Left colon (tissue), 2 donors: ENCODE measurements at places on chromosomes 2 and 18. TPM values are rescaled to one million over a fixed set of nuclear protein-coding genes. Genes with fewer than 3 reads are reported as not detected.
A peak's percentile ranks its signal among the peaks of the same experiment; 100 is the strongest.

The CD207 gene
- 0.22 TPM for total RNA-seq

The SLC16A14 gene
- 2.5 TPM for total RNA-seq

The FOXI3 gene
- not detected for total RNA-seq

The RMND5A gene
- 64.0 TPM for total RNA-seq

The NHEJ1 gene
- total RNA-seq, result 56.1 TPM

GRCh38 chr2:219513787-219514186, 495 bp upstream of the ASIC4 start:
- no peak for DNase-seq

DNA sequence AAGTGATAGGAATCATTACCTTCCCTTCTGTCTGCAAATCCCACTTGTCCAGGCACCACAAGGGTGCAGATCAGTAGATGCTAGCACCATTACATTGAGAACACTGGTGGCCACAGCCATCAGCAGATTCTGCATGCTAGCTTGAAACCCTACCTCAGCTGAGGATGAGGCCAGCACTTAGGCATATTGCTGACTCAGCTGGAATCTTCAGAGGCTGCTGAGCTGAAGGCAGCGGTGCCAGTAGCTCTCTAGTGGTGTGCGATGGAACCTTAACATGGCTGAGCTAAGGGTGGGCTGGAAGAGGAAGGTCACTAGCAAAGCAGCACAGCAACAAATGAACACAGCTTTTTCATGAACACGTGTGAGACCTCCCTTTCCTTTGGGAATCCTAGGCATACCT, 19.0 kb upstream of the CPO start:
- no peak for DNase-seq

DNA sequence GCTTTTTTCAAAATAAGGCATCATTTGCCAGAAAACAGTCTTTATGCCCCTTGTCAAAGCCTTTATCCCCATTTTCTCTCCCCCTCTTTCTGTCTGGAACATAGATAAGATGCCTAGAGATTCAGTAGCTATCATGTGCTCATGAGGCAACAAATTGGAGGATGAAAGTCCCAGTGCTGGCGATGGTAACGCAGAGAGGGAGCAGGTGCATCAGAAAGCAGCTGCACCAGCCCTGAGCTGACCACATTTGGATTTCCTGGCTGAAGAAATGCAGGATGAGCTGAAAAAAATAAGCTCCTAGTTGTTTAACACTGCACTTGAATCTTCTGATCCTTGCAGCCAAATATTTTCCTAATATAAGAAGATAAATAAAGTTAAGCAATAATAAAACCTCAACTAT, 48.0 kb downstream of the LOXHD1 start:
- DNase-seq, result no peak

DNA sequence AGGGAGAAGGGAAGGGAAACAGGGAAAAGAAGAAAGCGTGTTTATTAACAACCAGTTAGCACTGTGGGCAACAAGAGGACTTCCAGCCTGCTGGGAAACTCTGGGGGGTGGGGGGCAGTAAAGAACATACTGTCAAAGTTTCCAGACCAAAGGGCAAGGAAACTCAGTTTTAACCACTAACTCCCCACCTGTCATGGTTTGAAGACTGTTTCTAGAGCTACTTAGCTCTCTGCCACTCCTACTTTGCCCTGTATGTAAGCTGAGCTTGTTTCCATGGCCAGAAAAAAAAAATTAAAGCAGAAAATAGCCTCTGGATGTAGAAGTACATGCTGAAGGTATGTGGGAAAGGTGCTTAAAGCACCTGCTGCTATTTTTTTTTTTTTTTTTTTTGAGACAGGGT, 11.0 kb upstream of the PTPN2 start:
- no peak for DNase-seq

GRCh38 chr2:62369541-62370202, 136.3 kb downstream of the TMEM17 start:
- no peak for DNase-seq

- peak; percentile 42 for DNase-seq
Observed at GRCh38 chr18:23033056-23033455, 99.9 kb downstream of the RBBP8 start.

- DNase-seq, result peak; percentile 60
Observed at GRCh38 chr2:96916646-96917543, 47.0 kb upstream of the SEMA4C start.

DNA sequence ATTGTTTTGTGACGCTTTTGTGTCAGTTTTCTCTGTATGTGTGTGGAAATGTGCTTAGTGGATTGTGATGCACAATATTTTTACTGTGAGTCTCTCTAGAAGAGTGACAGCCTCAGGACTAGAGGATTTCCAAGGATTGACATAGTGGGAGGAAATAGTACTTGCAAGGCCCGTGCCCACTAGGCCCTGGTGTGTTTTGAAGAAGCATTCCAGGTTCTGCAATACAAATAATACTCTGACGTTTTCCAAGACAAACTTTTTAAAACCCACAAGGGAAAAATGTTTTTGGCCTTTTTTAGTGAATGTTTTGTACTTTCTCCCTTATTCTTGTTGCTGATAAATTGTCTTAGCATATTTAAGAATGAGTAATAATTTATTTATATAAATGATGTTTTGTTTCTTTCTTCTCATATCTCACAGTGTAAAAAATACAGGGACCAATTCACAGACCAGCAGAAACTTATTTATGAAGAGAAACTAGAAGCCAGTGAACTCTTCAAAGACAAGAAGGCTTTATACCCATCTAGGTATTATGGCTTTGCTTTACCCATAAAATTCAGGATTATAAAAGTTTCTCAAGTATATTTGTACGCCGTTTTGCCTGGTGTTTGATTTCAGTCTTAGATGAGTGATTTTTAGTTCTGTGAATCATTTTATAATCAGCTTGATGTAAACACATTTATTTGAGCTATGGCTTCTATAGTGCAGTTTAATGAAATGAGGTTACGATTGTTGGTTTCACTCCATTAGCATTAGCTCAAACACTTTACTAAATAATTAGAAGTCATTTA, 165.6 kb downstream of the MYO1B start:
- no peak for DNase-seq

- DNase-seq, result no peak
Observed at GRCh38 chr18:69978732-69979715, 31.4 kb upstream of the CD226 start.

DNA sequence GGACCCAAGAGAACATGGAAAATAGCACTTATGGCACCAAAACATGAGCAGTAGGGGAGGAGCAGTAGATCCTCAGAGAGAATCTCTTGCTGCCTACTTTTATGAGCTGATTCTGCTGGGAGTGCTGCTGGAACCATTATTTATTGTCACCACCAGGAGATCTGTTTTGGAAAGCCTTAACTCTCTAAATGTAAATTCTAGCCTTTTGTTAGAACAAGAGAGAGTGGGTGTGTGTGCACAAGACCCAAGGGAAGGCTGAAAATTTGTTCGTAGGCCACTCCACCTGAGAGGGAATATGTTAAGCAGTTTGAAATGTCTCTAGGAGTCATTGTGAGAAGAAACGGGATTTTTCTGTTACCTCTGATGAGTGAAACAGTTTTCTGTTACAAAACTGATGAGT, 16.2 kb upstream of the FAM237A start:
- DNase-seq, result no peak
